NCI-H2171 (cell line): ENCODE measurements at places on chromosomes 7 and 10.

DNA sequence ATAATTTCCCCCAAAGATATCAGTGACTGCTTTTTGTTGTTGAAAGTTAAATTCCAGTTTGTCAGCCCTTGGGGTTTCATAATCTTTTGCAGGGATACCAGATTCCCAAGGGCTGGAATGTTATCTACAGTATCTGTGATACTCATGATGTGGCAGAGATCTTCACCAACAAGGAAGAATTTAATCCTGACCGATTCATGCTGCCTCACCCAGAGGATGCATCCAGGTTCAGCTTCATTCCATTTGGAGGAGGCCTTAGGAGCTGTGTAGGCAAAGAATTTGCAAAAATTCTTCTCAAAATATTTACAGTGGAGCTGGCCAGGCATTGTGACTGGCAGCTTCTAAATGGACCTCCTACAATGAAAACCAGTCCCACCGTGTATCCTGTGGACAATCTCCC, 3.2 kb downstream of the CYP26A1 start:
- DNase-seq, result no peak

DNA sequence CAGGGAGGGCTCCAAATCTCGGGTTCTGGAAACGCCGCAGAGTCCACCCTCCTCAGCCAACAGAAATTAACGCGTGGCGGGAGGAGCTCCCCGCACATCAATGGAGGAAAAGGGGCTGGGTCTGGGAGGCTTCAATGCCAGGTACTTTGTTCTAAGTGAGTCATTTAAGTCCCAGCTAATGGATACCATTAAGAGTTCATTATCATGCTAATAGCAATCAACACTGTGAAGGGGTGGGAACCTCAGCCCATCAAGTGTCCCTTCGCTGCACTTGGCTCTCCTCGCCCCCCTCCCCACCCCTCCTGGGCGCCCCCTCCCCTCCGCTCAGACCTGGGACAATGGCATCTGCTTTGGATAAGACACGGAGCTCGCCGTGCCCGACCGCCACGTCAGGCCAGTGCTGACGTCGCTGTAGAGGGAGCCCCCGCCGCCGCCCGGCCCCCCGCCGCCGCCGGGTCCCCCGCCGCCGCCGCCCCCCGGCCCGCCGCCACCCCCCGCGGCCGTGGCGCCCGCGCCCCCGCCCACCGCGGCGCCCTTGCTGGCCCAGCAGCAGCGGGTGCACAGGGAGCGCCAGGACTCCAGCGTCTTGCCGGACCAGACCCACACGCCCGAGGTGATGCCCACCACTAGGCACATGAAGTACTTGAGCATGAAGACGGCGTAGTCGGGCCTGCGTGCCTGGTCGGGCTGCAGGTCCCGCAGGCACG, 2.9 kb downstream of the FZD8 start:
- DNase-seq, result no peak

DNA sequence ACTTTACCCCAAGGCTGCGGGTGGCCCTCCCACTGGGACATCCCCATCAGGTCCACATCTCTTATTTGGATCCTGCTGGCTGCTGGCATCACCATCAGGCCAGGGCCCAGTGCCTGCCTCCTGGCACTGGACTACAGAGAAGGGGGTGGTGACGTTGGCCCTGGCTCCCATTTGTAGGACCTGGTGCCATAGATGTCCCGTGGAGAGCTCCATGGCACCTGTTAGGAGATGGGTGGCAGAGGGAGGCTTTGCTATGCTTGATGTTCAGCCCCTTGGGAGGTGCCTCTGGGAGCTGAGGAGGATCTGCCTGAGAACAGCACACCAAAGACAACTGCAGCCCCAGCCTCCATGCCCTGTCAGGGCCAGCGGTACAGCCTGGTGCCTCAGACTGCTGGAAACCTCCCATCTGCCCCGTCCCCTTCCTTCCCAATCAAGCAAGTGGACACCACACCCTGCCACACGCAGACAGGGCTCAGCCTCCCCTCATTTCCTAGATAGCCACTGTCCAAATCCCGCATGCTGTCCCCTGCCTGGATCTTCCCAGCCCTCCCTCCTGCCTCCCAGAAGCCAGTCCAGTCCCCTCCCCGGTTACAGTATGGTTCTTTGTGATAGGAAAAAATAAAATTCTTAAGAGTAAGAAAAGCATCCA, 230.0 kb upstream of the GRB10 start:
- DNase-seq, result no peak

DNA sequence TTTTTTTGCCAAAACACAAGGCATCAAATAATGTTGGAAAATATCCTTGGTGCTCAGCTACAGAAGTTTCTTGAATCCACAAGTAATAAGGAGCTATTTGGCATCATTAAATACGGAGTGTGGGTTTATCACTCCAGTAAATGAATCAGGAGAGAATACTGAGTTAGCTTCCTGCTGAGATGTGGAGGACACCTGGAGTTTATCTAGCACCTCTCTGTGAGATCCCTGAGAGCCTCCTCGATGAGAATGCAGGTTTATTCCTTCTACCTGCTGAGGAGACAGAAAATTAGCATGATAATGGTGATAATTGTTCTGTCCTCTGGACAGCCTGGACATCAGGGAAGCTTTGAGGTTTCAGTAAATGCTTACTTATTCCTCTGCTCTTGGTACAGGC, 40.5 kb downstream of the NRG3 start:
- DNase-seq, result no peak

DNA sequence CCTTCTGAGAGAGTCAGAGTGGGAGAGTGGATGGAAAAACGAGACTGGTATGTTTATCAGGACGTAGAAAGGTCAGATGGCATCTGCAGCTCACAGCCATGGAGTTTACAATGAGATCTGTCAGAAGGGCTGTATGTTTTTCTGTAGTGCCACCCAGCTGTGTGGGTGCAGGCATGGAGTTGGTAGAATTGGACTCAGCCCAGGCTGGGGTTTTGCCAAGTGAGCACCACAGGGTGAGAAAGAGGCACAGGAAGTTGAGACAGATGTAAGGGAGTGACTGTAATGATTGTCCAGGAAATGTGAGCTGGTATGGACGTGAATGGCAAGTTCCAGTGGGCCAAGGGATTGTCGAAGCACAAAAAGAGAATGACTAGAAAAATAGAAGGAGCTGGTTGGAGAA, 9.1 kb upstream of the ZYX start:
- DNase-seq, result no peak

DNA sequence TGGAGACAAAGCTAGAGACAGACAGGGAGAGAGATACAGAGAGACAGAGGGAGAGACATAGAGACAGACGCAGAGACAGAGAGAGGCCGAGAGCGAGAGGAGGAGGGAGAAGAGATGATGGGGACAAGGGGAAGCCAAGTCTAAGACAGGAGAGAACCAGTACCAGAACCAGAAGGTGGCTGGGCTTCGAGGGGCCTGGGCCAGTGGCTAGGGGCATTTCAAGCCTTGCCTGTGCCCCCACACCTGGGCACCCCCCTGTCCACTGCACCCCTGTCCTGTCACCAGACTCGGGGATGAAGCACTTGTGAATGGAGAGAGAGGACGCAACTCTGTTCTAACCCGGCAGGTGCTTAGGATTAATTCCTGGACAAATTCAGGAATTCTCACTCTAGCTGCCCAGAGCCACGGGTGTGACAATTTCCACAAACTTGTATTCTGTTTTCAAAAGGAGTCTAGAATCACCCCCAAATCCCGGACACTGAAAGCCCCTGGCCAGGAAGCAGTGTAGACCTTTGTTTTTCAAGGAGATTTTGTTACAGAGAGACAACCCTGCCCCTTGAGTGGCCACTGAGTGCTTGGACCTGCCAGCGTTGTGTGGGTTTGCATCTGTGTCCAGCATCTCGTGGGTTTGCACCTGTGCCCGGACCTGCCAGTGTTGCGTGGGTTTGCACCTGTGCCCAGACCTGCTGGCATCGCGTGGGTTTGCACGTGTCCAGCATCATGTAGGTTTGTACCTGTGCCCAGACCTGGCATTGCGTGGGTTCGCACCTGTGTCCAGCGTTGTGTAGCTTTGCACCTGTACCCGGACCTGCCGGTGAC, 157.3 kb downstream of the WDR37 start:
- DNase-seq, result no peak
